ENCODE measurements at places on chromosomes 5 and 9.

GRCh38 chr9:5950261-5950660 is 59.6 kb downstream of the MLANA start:
- no peak for DNase-seq

DNA sequence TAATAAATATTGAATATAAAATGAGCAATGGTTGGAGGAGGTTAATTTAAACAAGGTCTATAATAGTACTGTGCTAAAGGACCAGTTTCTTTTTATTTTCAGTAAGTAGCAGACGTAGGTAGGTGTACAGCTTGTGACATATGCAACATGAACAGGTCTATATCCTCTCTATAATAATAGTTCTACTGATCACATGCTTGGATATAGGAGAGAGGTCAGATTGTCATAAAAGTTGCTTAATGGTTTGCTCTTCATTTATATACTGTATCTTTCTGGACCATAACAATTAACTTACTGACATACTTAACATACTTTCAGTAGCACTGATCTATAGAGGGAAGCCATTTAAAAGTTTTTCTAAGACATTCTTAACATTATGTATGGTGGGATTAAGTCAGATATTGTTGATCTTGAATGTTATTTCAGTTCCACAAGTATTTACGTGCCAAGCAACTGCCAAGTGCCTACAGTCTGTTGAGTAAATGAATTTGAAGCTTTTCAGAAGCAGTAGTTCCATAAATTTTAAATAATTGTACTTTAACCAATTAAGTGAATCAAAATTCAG is 68.0 kb downstream of the DENND4C start:
- no peak for DNase-seq

GRCh38 chr9:93128011-93128714 is 5.9 kb downstream of the NINJ1 start:
- no peak for DNase-seq

- no peak for DNase-seq
Observed at GRCh38 chr9:86351880-86352279, 2.3 kb downstream of the TUT7 start.

- DNase-seq: no peak
Observed at GRCh38 chr9:96626912-96627311, 7.3 kb upstream of the CDC14B start.

DNA sequence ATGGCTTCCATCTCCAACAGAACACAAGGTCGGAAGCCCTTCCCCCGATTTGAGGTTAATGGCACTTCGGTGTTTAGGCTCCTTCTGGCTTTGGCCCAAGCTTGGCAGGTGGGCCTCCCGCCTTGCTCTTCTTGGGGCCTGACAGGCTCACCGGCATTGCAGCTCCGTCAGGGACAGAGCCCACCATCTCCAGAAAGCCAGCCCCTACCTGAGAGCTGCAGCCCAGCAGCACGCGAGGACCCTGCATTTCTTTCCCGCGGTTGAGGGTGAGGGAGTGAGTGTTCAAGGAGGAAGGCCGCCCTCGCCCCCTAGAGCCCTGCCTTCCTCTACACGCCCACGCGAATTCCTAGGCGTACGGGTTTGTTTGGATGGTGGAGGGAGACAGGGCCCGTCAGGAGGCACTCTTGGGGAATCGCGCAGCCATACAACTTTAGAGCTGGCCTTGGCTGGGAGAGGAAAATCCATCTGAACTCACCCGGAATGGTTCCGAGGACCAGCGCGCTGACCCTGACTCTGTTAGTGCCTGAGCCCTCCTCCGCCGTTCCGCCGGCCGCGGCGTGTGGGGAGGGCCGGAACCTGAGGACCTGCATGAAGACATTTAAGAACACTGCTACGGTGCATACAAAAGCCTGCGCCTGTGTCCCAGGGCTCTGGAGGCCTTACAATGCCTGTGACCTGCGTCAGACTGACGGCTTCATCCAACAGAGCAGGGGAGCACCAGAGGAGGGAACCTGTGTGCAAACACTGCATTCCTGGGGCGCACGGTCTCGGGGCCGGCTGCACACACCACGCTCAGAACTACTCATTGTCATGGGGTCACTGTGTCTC is 73.8 kb downstream of the MRPL36 start:
- DNase-seq: no peak

DNA sequence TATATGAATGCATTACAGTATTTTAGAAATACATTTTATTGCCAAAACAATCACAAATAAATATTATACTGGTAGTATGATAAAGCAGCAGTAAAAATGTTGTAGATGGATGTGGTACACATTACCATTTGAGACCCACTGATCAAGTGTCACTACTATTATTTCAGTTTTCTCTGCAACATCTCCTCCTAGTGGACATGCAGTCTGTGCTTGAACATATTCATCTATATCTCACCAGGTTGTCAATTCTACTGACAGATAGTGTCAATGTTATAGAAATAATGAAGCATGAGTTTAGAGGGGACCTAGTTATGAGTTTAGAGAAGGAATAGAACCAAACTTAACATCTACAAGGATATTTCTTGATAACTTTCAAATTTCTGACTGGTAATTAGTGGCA is 39.2 kb upstream of the ELOVL7 start:
- no peak for DNase-seq

GRCh38 chr9:101514071-101514470 is 19.6 kb upstream of the RNF20 start:
- DNase-seq: no peak

- DNase-seq: no peak
Observed at GRCh38 chr9:123389070-123389469, 33.1 kb downstream of the CRB2 start.

DNA sequence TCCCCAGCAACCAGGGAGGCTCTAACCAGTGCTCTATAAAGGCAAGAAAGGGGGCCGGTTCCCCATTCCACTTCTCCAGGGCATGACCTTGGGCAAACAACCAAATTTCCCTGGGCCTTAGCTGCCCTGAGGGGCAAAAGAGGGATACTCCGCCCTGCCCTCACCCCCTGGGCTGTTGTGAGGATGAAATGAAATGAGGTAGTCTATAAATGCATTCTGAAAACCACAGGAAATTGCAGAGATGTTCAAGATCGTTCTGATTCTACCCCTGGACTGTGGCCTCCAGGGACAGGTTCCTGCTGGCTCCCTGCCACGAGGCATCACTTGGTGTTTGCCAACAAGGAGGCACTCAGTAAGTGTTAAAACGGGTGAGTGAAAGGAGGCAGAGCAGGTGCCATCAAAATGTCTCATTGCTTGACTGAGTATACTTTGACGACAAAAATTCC is 5.7 kb downstream of the RAPGEF1 start:
- DNase-seq: no peak

- no peak for DNase-seq
Observed at GRCh38 chr9:16683326-16683725, 187.1 kb downstream of the BNC2 start.

- no peak for DNase-seq
Observed at GRCh38 chr5:2378108-2378507, 373.4 kb downstream of the IRX2 start.

GRCh38 chr9:116763770-116764169 is 76.7 kb downstream of the TRIM32 start:
- no peak for DNase-seq

DNA sequence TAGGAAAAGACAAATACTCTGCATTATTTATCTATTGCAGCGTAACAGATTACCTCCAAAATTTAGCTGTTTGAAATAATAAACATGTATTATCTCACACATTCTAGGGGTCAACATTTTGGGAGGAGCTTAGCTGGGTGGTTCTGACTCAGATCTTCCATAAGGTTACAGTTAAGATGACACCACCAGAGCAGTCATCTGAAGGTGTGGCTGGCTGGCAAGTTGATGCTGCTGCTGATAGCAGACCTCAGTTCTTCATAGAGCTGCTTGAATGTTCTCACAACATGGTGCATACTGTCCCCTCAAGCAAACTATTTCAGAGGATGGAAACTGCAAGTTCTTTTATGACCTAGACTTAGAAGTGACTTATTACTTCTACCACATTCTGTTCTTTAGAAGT is 146.3 kb upstream of the FSTL4 start:
- no peak for DNase-seq

DNA sequence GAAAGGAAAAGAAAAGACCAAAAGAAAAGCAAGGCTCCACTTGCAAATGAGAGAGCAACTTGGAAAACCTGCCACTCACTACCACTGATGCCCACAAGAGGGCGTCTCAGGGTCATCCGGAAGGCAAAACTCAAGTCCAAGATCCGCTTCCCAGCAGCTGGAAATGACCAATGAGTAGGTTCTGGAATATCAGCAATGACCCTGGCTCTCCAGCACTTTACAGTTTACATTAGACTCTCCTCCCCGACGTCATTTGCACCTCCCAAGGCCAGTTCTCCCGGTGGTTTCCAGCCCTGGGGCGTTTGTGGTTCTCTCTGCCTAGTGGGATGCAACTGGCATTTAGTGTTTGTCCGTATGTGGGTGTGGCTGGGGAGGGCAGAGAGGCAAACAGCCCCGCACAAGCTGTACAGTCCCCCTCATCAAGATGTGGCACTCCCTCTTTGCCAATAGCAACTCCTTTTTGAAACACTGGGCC is 193.8 kb upstream of the ZNF618 start:
- DNase-seq: peak; percentile 14

Measured in stimulated activated CD8-positive, alpha-beta memory T cell treated with anti-CD3 and anti-CD28 coated beads, Interleukin-2, amount 100 ng/mL, for 48 hours (primary cell).